ENCODE measurements at places on chromosomes 3 and 15.

GRCh38 chr3:14145670-14146380 is 21.0 kb downstream of the TMEM43 start:
- DNase-seq: no peak

DNA sequence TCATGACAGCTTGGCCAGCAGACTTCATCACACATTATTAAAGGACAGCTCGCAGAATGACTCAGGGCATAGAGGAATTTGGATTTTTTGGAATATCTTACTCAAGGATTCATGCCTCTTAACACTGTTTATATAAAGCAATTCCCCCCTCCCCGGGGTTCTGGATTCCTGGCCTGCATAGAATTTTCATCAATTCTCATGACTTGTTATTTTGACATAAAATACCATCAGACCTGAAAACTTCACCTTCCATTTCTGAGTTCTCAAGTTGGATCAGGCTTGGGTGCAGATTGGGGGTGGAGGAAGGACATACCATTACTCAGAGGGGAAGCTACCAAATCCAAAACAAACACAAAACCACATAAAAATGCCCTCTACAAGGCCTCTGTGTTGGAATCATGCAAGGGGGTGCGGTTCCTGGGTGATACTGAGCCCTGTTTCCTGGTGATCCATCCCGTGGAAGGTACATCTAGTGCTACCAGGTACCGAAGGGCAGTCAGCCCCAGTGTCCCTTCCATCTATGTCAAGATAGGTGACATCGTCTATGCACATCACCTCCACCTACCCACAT is 95.3 kb downstream of the DAPK2 start:
- peak; percentile 86 for DNase-seq

DNA sequence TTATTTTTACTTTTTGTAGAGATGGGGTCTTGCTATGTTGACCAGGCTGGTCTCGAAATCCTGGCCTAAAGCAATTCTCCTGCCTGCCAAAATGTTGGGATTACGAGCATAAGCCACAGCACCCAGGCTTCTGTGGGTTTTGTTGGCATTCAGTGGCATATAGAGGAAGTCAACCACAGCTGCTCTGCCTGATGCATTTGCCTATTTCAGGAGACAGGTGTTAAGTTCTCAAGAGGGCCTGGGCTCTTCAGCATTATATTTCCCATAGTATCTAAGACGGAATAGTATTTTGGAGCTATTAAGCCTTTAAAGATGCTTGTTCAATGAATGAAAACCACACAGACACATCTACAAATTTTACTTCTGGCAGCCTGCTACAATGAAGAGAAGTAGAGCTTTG is 73.5 kb upstream of the CSPG5 start:
- no peak for DNase-seq

DNA sequence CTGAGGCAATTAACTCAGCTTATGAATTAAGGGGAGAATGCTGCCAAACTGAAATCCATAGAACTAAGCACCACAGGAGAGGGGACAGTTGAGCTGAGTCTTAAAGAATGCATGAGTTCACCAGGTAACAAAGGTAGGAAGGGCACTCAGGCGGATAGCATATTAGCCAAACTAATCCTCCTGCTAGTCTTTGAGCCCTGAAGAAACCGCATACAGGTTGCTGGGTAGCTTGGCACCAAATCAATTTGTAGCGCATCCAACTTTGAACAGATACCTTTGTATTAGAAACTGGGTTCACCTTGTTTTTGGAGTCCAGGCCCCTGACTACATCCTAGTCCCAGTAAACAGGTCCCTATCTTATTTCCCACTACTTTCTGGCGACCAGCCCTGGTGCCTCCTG is 93.7 kb downstream of the FRMD4B start:
- DNase-seq: no peak

DNA sequence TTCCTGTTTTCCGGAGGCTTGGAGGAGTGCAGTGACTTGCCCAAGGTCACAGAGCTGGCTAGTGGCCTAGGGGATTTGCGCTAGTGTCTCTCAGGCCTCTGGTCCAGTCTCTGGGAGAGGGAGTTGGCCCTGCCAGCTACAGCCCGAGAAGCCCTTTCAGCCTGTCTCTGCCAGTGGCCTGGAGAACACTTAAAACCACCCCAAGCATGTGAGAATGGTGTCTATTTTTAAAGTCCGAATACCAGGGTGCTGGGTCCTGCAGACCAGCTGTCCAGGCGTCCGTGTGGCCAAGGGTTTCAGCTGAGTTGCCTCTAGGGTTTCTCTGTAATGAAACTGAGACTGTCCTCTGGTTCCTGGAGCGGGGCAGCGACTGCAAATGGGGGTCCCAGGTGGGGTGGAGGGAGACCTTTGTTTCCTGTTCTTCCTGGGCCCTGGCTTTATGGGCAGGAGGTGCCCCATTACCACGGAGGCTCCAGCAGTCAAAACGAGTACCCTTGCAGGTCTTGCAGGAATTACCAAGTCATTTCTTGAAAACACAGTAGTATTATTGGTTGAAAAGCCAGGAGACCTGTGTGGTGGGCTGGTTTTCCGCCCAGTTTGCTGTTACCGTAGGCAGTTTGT is 2.2 kb downstream of the CAND2 start:
- DNase-seq: no peak

DNA sequence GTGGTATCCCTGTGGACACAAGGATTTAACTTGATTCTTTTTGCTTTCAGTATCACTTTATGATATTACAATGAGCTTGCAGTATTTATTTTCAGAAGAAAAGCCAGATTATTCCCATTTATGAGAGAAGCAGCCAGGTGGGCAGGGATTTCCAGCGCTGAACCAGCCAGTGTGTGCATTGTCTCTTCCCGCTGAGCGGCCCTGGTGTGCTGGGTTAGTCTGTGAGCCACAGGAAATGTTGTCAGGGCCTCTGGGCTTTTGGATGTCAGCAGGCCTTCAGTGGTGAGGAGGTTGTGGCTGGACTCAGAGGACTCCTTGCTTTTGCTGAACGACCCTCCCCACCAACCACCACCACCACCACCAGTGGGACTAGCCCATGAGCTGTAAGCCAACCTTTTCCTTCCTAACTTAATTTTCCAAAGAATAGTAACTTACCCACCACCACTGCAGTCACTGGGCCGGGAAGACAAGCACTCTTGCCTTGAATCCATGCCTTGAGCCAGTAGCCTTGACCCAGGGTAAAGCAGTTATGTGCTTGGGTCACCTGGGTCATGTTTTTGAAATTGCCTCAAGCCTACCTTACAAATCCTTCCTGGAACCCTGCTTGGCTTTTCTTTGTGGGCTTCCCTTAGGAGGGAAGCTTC is 33.1 kb downstream of the FLNB start:
- no peak for DNase-seq

- no peak for DNase-seq
Measured at GRCh38 chr3:128491941-128492670, 895 bp downstream of the GATA2 start.

DNA sequence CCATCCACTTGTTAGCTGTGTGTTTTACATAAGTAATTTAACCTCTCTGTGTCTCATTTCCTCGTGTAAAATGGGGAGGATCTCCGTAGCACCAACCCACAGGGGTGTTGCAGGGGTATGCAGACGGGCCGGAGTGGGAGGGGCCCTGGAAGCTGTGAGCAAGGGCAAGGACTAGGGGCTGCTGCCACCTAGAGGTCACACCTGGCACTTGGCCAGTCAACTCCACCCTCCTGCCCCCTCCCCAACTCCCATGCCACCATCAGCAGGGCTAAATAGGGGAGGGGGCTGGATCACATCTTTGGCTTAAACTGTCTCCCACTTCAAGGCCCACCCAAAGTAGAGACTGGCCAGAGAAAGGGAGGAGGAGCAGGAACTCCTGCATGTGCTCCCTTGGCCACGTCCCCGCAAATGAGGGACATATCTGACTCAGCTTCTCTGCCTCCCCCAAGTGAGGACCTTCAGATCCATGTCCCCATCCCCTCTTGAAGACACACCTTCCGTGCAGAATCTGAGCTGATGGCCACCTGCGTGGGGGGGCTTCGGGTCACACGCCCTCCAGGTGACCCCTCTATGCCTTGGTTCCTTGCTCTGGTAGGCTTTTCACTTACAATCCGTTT is 2.6 kb downstream of the CCDC9B start:
- DNase-seq: peak; percentile 65

GRCh38 chr15:51966192-51966591 is 5.4 kb downstream of the LEO1 start:
- no peak for DNase-seq

GRCh38 chr3:120177151-120177550 is 82.9 kb upstream of the GSK3B start:
- peak; percentile 87 for DNase-seq

- DNase-seq: peak; percentile 80
Measured at GRCh38 chr3:16849795-16850194, 35.0 kb upstream of the PLCL2 start.

DNA sequence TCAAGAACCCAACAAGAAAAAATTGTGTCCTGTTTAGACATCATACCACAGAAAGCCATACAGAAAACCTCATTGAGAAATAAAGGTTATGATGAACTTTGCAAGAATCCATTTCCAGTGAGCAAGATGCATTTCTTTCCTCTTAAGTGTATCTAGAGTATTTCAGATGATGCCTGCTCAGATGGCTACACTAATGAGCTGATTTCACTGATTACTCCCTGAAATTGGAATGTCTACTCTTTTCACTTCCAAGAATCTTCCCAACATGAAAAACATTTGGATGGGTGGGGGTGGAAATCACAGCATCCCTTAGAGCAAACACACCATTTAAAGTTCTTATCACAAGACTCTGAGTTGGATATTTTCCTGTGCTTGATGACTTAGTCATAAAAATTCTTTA is 41.4 kb upstream of the IL12A start:
- peak; percentile 74 for DNase-seq

DNA sequence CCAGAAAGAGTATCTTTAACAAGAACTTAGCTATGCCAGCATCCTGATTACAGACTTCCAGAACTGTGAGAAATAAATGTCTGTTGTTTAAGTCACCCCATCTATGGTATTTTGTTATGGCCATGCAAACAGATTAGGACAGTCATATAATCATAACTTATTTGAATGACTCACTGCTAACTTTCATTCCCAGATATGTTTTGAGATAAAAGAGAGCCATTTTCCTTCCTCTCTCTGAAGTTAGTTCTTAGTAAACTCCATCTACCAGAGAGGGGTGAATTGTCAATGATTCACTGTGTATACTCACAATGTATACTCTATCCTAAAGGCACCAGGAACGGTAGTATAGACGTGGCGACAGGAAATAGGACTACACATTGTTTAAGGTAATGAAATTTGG is 179.4 kb upstream of the DPH6 start:
- DNase-seq: peak; percentile 80

GRCh38 chr3:16448639-16449070 is 64.8 kb downstream of the RFTN1 start:
- DNase-seq: peak; percentile 99

DNA sequence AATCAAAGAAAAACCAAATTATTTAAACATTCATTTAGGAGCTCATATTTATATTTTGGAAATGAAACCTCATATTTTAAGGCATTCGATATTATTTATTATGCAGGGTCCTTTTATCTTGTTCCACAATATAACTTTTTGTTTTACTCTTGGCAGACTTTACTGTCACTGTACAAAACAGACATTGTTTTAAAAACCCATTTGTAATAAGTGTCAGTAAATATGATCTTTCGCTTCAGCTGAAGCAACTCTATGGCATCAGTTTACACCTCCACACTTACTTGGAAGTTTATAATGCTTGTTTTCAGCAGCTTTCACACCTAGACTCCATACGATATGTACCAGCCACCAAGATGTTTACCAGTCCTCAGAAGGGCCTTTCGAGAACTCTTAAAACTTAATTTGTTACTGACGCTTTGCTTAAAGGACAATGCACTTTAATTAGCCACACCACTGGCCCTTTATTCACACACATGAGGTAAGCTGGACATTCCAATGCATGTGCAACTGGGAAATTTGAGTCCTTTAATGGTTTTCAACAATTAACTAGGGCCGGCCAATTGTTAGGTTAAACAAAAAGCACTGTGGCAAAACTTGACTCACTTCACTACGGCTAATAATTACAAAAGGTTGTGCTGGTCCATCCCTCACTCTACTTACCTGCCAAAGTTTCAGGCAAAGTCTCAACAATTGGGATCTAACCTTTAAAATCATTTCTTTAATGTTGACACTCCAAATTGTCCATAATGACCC is 16.7 kb downstream of the WWTR1 start:
- no peak for DNase-seq

DNA sequence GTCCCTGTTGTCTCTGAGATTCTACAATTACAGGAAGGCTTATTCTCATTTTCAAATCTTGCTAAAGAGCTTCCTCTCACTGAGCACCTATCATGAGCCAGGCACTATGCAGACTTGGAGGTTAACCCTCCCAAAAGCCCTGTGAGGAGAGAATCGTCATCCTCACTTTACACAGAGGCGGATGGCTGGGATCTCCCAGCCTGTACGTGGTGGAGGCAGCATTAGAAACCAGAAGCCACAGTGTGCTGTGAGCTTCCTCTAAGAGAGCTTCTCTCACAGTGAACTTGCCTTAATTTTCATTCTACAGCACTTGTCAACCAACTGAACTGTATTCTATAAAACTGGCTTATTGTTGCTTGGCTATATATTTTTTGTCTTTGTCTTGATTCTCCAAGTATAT is 6.1 kb upstream of the DGKG start:
- no peak for DNase-seq

DNA sequence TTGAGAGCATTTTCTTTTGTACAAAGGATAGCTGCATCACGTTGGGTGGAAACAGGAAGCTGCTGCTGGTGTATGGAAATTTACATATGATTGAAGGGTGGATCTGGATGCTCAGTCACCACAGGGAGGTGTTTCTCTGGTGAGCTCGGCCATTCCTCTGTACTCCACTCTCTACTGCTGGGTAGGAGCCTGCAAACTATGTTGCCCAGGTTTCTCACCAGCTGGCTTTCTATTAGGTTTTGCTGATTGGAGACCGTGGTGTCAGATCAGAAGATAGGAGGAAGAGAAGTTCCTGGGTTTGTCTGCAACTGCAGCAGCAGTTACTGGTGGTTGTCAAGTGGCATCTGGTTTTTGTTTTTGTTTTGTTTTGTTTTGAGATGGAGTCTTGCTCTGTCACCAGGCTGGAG is 61.7 kb downstream of the TAMM41 start:
- no peak for DNase-seq

DNA sequence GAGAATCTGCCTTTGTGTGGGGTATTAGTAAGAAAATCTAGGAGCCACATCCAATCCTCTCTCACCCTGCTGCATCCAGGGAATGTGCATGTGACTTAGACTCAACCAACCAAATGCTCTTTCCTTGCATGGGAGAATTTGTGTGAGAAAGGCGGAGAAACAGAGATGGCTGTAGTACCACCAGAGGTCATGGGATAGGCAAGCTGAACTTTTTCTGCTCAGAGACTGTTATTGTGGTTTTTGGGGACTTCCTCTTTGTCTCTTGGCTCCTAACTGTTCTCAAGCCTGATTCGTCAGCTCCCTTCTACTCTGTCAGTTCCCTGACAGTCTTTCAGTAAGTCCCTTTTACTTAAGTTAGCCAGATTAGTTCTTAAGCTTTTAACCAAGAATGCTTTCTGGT is 2.6 kb upstream of the ZSCAN2 start:
- peak; percentile 22 for DNase-seq
